ENCODE measurements at places on chromosomes 16 and 17.

DNA sequence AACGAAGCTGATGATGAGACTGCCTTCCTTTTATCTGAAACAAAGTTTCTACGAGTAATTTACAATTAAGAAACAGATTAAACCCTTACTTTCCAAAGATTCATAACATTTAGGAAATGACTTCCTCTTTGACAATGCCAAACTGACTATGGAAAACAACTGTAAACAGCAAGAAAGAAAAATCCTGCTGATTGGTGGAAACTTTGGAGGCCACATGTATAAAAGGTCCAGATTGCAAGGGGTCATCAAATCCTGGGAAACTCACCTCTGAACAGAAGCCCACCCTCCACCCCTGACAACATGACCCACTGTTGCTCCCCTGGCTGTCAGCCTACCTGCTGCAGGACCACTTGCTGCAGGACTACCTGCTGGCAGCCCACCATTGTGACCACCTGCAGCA lies at the start of gene KRTAP9-6:
Gene KRTAP9-6 (plus strand): TSS at position 301 of the 400 bp plus-strand sequence. CDS start 0 bp downstream, at position 301.
- DNase-seq, result no peak

GRCh38 chr17:75889454-75889853 lies 7.3 kb downstream of the TRIM65 start:
- no peak for DNase-seq

DNA sequence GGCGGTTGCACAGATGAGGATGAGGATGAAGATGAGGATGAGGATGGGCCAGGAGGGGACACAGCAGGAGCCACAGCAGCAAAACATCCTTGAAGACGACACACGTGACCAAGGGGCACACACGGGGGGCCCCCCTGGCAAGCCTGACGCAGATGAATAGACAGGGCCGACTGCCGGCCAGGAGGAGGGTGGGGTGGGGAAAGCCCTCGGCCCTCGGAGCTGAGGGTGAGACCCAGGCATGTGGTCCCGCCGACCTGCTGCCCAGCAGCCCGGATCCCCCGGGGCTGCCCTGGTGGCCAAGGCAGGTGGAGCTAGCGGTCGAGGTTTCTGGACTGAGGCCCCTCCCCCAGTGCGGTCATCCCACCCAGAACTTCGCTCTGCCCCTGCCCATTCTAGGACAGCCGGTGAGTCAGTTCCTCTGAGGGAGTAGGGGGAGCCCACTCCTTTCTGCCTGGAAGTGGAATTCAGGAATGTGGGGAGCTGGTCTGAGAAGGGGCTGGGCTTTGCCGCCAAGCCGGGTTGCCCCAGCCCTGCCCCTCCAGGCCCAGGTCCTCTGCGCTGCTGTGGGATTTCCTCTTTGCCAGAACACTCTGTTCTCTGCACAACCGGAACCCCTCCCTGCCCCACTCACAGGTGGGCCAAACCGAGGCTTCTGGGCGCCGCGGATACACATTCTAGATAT lies 9.9 kb downstream of the CYGB start:
- DNase-seq, result no peak

DNA sequence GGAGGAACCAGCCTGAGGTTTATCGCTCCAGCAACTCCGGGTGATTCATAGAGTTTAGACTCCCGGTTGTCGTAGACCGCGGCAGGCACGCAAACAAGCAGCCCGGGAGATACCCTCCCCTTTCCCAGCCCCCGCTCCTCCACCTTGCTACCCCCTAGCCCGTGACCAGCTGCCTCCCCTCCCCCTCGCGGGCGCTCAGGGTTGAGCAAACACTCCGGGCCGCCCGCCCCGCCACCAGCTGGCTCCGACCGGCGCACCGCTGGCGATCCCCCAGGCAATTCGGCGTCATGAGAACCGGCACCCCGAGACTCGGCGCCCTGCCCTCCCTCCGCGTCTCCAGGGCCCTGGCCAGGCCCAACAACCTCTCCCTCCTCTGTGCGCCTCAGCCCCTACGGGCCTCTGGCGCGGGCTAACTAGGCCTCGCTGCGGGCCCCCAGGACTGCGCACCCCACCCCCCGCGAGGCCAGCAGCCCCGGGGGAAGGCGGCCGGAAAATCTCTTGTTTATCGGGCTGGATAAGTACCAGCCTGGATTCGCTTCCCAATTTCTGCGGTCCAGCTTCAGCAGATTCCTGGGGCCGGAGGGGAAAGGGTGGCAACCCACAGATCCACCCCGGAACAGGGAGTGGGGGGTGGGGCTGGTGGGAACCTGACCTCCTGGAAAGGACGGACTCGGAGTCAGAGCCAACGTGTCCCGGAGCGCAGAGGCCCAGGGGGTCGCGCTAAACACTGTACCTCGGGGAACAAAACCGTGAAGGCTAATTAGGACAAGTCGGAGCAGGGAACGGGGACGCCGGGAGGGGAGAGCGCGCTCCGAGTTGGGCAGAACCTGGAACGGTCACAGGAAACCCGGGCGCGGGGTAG lies 951 bp upstream of the GPRC5C start:
- no peak for DNase-seq

- no peak for DNase-seq
Observed at GRCh38 chr17:57249520-57249919, 6.8 kb upstream of the MSI2 start.

Data from stimulated activated CD4-positive, alpha-beta T cell treated with anti-CD3 and anti-CD28 coated beads, Interleukin-4, amount 100 ng/mL, for 4 hours (primary cell).